ENCODE measurements at places on chromosomes 1 and 21. TPM values are rescaled to one million over a fixed set of nuclear protein-coding genes. Genes with fewer than 3 reads are reported as not detected.

DNA sequence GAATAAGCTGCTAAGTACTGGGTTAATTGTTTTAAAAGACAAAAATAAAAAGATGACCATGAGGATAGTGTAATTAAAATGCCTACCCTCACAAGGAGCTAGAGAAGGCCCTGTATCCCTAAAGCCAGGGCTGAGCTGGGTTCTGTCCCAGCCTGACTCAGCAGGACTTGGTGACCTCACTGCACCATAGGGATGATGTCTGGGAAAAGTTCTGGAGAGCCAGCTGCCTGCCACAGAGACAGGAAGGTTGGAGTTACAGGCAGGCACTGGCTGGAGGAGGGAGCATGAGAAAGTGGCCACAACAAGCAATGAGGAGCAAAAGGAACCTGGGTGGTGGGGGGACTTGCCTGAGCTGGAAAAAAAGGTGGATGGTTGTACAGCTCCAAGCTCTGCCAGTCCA lies 5.7 kb upstream of the TNR start:
- DNase-seq = no peak

DNA sequence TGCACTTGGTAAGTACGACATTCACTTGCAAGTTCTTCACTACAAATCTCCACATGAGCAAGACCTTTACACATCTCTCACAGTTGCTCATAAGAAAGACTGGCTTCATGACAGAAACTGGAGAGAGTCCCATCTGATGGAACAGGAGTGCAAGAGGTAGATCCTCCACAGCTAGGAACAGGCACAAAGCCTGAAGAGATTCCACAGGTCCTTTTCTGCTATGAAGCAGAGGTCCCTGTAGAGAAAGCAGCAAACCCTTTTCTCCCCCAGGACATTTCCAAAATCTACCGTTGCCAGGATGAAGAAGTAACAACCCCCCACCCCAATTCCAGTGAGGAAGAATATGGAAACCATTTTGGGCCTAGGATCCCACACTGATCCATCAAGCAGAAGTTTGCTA lies 47.3 kb downstream of the EIF4G3 start:
- DNase-seq = no peak

DNA sequence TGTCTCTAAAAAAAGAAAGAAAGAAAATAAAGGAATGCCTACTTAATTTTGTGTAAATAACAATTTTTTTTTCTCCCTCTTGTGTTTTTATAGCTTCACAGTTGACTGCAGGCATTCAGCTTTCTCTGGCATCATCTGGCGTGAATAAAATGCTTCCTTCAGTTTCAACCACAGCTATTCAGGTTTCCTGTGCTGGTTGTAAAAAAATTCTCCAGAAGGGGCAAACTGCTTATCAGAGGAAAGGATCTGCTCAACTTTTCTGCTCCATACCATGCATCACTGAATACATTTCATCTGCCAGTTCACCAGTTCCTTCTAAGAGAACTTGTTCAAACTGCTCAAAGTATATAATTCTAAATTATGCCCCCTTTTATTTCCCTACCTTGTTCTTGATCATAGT lies 18.0 kb downstream of the ZMYM1 start:
- no peak for DNase-seq

DNA sequence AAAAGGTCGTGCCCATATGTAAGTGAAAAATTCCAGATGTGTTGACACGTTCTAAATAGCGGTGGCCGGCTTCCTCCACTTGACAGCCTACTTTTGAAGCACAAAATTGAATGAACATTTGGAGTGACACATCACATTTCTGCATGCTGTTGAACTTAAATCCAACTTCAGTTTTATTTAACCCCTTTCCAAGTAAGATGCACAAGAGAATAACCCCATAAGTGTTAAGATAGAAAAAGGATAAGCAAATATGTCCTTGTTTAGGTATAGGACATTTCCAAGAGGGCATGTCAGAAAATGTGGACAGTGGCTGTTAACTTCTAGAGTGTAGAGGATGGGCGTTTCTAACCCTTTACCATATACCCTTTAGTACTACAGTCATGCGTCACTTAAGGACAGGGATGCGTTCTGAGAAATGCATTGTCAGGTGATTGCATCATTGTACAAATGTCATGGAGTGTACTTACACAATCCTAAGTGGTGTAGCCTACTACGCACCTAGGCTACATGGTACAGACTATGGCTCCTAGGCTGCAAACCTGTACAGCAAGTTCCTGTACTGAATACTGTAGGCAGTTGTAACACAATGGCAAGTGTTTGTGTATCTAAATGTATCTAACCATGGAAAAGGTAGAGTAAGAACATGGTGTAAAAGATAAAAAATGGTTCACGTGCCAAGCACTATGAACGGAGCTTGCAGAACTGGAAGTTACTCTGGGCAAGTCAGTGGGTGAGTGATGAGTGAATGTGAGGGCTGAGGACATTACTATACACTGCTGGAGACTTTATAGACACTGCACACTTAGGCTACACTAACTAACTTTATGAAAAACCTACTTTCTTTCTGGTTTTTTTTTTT lies 9.3 kb upstream of the FAM89A start:
- DNase-seq = no peak

- DNase-seq = no peak
These were observed 139.2 kb downstream of the PTPRC start for GRCh38 chr1:198778049-198778448.

DBT gene
- polyA plus RNA-seq = 6.8 TPM

DNA sequence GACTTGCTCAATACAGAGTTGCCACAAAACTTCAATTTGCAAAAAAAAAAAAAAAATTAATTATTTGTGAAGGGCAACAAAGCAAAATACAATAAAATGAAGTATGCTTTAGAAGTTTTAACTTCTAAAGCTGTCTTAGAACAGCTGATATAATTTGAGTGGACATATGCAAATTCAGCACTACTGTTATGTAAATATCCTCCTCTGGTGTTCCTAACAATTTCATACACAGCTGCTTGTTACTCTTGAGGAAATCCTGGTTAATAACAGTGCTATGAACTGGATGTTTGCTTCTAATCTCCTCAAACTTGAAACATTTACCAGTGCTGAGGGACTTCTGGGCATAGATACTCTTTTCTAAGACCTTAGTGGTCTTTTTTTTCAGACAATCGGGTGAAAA lies 69.6 kb upstream of the COL24A1 start:
- DNase-seq = no peak

GRCh38 chr1:156200044-156200443 lies 6.1 kb downstream of the SLC25A44 start:
- no peak for DNase-seq

PGD gene
- polyA plus RNA-seq = 158 TPM

GRCh38 chr1:194062962-194063361 lies 876.5 kb upstream of the B3GALT2 start:
- no peak for DNase-seq

DNA sequence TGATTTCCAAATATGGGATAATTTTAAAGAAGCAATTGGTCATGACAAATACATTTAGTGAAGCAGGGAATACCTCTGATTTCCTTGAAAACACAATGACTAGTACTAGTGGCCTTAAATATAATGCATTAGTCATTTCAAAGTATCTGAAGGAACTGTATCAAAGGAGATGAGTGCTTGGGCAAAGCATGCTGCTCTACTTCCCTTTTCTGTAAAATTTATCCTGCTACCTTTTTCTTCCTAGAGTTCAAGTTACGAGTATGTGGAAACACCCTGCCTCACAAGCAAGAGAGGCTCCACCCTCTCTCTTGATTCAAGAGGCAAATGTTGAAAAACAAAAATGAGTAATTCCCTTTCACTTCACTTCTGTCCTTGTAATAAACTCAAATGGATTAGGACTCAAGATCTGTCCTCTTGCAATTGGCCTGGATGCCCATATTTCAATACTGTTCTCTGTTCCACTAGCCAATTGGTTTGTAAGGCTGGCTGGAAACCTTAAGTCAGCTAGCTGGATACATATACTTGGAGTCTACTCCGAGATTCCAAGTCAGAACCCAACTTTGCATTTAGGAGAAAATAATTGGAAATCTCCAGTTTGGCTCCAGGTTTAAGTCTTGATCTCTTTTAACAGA lies 92.5 kb downstream of the CDC42BPA start:
- DNase-seq = no peak

FMOD gene
- polyA plus RNA-seq = 0.27 TPM

- DNase-seq = no peak
These were observed 104.4 kb upstream of the KCNK1 start for GRCh38 chr1:233509526-233509925.

GRCh38 chr1:24657781-24658180 lies 14.7 kb downstream of the SRRM1 start:
- no peak for DNase-seq

KRTAP10-2 gene
- not detected for polyA plus RNA-seq

DNA sequence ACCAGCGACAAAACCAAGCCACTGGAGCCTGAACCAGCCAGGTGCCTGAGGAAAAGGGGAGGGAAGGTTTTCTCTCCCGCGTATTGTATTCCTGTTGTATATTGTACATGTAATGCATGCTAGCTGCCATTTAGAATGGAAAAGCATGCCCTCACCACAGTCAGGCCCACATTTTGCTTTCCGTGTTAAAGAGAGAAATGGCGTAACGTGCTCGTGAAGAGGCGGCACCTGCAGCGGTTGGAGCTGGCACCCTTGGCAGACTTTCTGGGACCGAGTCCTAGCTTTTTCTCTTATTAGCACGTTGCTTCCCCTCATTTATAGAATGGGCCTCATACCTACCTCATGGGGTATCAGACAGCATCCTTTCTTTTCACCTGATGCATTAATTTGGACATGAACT lies 135.3 kb upstream of the IRF2BP2 start:
- DNase-seq = no peak

IVL gene
- not detected for polyA plus RNA-seq

TXNIP gene
- polyA plus RNA-seq = 19.5 TPM

GUCA2A gene
- polyA plus RNA-seq = not detected

- peak; percentile 90 for DNase-seq
These were observed 1.2 kb upstream of the HPCAL4 start for GRCh38 chr1:39692152-39693074.

PPM1J gene
- 19.0 TPM for polyA plus RNA-seq

CADM3 gene
- polyA plus RNA-seq = 1.5 TPM

DNA sequence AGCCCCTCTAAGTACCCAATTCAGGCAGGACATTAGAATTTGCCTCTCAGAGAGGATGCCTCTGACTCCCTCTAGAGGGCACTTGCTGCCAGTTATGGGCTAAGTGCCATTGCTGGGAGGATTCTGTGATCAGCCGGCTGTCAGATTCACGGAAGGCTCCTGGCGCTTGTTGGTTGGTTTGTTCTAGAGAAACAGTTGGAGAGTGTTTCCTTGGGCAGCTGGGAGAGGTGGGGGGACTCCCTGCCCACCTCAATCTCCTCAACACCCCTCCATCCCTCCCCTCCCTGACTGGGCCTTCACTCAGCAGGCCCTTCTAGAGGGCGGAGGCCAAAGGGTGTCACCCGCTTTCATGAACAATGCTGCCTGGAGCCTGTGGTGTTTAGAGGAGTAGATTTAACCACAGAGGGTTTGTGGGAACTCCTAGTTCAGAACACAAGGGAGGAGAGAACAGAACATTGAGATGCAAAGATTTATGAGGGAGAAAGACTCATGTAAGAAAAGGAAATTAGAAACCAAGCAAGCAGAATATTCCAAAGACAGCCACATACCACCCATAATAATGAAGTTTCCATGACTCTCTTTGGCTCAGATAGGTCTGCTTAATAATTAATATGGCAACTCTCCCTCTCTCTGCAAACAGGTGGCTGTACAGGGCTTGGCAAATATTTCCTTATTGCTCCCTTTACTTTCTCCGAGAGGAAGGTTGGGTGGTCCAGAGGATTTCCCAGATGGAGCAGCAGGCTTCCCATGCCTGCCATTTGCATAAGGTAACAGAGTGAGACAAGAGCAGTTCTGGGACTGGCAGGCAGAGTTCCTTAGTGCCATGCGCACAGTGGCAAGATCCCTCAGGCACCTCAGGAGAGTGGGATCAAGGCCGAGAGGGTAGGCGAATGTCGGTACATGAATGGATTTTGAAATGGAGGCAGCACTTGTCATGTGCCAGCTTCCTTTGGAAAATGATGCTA lies 30.0 kb upstream of the ACP6 start:
- peak; percentile 90 for DNase-seq

DNA sequence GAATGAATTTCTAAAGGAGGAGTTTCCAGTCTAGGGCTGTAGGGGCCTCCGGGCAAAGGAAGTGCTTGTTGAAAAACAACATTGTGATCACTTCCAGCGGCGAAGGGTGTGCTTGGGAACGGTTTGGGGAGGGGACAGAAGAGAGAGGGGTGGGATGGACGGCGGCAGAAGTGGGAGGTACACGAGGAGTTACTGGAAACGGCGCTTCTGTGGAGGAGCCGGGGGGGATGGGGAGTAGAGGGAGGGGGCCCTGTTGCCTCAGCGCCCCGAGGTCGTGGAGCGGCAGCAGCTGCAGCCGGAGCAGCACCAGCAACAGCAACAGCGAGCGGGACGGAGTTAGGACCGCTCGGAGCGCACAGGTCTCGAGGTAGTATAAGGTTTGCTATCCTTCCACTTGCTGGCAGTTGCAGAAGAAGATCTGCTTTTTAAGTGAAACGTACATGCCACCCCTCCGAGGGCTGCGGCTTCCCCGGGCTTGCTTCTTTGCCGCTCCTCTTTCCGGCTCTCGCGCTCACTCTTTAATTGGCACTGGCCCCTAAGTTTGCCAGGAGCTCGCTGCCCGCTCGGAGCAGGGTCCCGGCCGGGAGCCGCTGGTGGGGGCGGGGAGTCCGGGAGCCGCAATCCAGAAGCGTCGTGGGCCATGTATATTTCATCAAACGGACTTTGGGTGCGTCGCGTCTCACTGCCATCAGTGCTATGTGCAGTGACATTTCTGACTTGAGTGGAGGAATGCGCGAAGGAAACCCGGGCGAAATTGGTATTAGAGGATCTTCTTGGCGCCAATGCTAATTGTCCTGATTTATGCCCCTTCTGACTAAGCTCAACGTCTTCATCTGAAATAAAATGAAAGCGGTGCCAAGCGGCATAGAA lies 771 bp upstream of the NTNG1 start:
- peak; percentile 86 for DNase-seq

GRCh38 chr1:198620951-198621824 lies 17.7 kb upstream of the PTPRC start:
- DNase-seq = no peak

GRCh38 chr1:66916320-66916719 lies 8.3 kb downstream of the DNAI4 start:
- no peak for DNase-seq

GRCh38 chr1:178723546-178723945 lies 1.5 kb upstream of the RALGPS2 start:
- no peak for DNase-seq

Data from GM23338 (cell line).